ENCODE measurements at places on chromosomes 4 and X.

- peak; percentile 22 for DNase-seq
Measured at GRCh38 chr4:145956288-145956890, 17.8 kb upstream of the ZNF827 start.

DNA sequence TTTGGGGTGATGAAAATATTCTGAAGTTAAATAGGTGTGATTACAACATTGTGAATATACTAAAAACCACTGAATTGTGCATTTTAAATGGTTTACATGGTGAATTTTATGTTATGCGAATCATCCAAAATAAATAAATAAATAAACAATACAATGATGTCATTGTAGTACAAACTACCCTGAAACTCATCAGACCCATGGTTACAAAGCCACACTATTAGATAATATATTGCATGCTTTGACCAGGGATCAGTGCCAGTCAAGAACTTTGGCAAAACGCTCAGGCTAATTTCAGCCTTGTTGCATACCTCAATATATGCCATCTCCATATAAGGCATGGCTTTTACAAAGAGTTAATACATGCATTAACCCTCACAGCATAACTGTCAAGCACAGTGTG lies 45.5 kb upstream of the XIAP start:
- DNase-seq: no peak

GRCh38 chrX:5474282-5474681 lies 754.4 kb downstream of the NLGN4X start:
- DNase-seq: no peak

GRCh38 chr4:73347497-73347896 lies 56.6 kb upstream of the ALB start:
- DNase-seq: no peak

- DNase-seq: no peak
Measured at GRCh38 chr4:182074810-182075209, 168.4 kb upstream of the TENM3 start.

DNA sequence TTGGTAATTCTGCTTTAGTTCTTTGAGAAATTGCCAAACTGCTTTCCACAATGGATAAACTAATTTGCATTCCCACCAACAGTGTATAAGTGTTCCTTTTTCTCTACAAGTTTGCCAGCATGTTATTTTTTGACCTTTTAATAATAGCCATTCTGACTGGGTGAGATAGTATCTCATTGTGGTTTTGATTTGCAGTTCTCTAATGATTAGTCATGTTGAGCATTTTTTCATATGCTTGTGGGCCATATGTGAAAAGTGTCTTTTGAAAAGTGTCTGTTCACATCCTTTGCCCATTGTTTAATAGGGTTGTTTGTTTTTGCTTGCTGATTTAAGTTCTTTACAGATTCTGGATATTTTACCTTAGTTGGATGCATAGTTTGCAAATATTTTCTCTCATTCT lies 25.9 kb downstream of the ENPEP start:
- DNase-seq: no peak

GRCh38 chr4:153547520-153547919 lies 81.4 kb downstream of the TMEM131L start:
- DNase-seq: no peak

DNA sequence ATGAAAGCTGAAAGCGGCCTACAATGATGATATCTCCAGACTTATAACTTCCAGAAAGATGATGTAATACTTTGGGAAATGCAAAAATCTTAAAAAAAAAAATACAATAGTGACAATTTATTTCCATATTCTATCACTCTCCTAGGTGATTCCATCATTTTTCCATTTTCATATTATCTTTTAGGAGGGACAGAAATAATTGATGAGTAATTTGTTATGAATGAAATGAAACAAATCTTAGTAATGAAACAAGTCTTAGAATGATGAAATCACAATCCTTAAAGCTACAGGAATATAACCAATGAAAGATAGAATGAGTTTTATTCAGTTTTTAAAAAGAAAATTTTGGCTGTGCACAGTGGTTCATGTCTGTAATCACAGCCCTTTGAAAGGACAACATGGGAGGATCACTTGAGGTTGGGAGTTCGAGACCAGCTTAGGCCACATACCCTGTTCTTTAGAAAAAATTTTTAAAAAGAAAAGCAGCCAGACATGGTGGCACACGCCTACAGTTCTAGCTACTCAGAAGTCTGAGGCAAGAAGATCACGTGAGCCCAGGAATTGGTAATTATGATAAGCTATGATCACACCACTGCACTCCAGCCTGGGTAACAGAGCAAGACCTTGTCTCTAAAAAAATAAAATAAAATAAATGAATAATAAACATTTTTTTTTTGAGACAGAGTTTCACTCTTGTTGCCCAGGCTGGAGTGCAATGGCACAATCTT lies 21.7 kb downstream of the CLOCK start:
- no peak for DNase-seq

GRCh38 chr4:27082776-27083175 lies 222.1 kb downstream of the STIM2 start:
- no peak for DNase-seq

- no peak for DNase-seq
Measured at GRCh38 chrX:18543738-18544137, 118.3 kb downstream of the CDKL5 start.

- no peak for DNase-seq
Measured at GRCh38 chrX:110208092-110208491, 109.8 kb downstream of the AMMECR1 start.

- DNase-seq: no peak
Measured at GRCh38 chr4:123830930-123831329, 434.3 kb downstream of the SPRY1 start.

DNA sequence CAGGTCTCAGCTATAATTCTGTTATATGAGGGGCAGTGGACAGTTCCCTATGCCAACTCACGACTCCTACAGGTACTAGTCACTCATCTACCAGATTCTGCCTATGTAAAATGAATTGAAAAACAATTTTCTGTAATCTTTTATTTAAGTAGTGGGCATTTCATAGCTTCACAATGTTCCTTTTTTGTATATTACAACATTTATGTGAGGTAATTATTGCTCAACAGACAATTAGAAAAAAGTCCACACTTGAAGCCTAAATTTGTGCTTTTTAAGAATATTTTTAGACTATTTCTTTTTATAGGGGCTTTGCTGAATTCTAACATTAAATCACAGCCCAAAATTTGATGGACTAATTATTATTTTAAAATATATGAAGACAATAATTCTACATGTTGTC lies 20.4 kb downstream of the EREG start:
- no peak for DNase-seq

- DNase-seq: no peak
Measured at GRCh38 chr4:125702406-125702805, 387.7 kb downstream of the FAT4 start.

DNA sequence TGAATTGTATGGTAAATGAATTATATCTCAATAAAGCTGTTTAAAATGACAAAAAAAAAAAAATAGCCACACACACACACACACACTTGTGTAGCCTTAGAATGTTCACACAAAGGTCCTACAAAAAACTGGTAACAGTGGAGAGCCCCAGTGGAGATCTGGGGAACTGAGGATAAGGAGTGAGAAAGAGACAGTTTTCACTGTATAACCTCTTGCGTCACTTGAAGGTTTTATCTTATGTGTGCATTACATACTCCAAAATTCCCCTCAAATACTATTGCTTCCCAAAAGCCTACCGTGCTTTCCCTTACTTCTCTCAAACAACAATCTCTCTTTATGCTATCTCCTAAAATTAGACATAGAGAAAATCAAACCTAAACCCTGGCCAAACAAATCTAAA lies 67.8 kb downstream of the SMC1A start:
- no peak for DNase-seq

- DNase-seq: peak; percentile 28
Measured at GRCh38 chr4:139633661-139634060, 32.0 kb upstream of the MGST2 start.

DNA sequence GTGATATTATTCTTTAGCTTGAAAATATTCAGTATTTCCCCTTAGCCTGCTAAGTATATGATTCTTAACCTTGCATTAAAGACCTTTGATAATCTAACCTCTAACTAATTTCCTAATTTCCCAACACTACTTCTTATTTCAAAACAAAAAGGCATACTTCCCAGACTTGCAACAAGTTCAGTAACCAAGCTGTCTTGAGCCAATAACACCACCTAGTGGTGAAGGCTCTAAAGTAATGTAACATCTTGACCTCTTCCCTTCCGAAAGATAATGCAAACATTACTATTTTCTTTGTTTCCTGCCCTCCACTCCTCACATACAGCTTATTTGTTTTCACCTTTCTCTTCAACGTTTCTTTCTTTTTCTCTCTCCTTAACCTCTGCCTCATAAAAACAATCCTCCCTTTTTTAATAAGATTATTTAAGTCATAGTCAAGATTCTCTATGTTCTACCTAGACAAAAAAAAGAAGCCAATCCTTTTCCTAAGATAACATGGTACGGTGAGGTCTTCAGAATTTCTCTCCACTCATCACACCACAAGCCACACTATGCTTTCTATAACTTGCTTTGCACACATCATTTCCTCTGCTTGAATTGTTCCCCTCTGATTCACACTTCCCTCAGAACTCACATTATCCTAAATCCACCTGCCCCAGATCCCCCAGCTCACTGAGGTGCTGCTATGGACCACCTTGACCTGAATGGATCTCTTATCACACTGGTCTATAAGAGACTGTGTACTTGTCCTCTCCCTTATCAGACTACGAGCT lies 3.5 kb downstream of the FAT1 start:
- peak; percentile 11 for DNase-seq

DNA sequence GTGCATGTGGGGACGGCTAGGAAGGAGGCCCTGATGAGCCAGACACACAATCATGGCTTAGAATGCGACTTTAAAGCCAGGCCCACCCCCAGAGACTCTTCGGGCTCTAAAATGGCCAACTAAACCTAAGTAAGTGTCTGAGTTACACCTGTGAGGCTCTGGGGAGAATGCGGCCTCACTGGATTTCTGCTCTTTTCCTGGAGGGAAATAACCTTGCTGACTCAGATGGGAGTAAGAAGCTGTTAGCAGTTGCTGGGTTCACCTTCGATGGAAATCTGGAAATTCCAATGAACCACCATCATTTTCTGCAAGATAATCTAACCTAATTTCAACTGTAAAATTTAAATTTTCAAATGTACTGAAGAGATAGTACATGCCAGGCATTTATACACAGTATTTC lies 97.6 kb upstream of the MAML3 start:
- DNase-seq: no peak

GRCh38 chr4:162347842-162348213 lies 184.0 kb upstream of the FSTL5 start:
- no peak for DNase-seq

DNA sequence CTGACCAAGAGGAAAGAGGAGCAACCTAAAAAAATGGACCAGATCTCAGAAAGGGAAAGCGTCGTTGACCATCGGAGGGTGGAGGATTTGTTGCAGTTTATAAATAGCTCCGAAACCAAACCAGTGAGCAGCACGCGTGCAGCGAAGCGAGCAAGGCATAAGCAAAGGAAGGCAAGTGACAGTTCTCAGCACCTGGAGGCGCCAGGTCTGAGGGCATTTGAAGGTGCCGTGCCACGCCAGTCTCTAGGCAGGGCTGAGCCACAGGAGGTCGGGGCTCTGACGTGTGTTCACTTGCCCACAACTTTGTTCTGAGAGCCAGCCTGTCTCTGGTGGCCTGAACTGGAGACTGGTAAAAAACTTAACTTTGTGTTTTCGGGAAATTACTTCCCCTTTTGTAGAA lies 59.7 kb downstream of the TNIP2 start:
- no peak for DNase-seq

- peak; percentile 56 for DNase-seq
Measured at GRCh38 chr4:3792813-3793212, 26.6 kb downstream of the ADRA2C start.

- DNase-seq: peak; percentile 15
Measured at GRCh38 chr4:70559211-70559830, 32.7 kb upstream of the AMBN start.

GRCh38 chr4:83639849-83640493 lies 104.1 kb downstream of the GPAT3 start:
- peak; percentile 77 for DNase-seq

DNA sequence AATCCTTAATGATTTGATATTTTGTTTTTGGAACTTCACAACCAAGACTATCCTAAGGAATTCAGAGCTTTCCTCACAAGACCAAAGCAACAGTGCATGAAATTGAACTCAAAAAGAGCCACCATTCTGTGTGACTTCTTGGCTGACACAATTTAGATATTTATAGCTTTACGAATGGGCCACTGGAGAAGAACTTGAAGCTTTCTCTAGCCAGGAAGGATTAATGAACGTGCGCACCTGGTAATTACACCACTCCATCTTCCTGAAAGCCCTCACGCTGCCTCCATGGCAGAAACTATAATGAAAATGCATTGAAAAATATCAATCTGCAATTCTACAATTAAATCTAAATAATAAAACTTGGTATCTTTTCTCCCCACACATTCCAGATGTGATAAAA lies 1057.8 kb downstream of the DMD start:
- no peak for DNase-seq

DNA sequence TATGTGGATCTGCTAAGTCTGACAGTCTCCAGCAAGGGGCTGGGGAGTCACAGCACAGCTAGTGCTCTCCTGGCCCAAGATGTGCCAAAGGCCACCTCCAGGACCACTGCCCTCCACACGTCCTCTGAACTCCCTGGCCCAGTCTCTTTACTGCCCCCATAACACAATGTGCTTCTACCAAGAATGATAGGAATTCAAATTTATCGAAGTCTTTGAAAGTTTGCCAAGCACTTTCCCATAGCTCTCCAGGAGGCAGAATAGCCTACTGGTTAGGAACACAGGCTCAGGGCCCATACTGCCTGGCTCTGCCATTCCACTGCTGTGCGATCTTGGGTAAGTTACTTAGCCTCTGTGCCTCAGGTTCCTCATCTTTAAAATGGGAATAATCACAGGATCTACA lies 86.7 kb downstream of the NHSL2 start:
- no peak for DNase-seq

DNA sequence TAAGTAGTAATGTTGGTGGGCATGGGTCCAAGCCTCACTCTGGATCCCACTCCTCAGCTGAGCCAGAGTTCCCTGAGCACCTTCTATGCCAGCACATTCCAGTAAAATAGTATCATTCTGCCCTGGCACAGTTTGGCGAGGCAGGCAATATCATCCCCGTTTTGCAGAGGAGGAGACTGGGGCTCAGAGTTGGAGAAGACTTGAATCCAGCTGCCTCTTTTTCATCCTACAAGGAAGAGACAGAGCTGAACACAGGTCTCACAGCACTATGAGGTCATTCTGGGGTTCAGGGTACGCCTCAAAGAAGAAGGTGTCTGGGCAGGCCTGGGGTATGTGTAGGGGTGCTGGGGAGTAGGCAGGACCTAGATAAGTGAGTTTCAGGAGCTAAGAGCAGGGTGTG lies 103.9 kb upstream of the STX18 start:
- DNase-seq: no peak

Data from NCI-H1694 (cell line).